Right hindlimb (tissue), 1 donor: ENCODE measurements at places on chromosomes 13 and 19.

DNA sequence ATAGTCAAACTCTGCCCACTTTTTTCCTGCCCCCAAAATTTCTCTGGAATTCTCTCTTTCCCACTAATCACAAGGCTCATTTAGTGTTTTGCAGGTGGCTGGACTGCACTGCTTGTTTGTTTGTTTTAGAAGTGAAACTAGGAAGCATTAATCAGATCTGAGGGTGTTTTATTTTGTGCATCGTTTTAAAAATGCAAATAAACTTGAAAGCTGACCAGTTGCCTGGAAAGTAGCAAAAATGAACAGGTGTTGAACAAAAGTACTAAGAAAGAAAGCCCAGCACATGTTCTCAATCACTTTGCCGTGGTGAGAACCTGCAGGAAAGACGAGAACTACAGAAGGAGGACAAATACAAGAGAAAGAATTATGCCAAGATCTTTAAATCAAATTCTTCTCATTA is 365.5 kb downstream of the PCDH9 start:
- DNase-seq = no peak

GRCh38 chr19:52231154-52231910 is 38.1 kb upstream of the ZNF766 start:
- DNase-seq = no peak

- DNase-seq = no peak
Measured at GRCh38 chr13:49368688-49369087, 75.2 kb downstream of the CAB39L start.

DNA sequence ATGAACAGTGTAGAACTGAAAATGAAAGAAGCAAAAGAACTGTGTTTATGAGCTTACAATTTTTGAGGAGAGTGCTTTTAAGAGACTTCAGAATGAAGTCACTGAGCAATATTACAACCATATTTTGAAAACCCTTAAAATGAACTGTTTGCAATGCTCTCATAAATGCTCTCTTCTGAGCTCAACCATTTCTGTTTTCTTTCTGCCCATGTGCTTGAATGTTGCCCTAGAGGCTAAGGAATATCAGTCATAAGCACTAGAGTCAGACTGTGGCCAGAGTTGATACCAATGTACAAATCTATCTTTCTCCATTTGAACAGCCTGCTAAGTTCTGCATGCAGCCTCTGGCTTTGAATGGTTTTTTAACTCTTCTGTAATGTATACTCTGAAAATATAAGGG is 1092.8 kb downstream of the PCDH9 start:
- no peak for DNase-seq

DNA sequence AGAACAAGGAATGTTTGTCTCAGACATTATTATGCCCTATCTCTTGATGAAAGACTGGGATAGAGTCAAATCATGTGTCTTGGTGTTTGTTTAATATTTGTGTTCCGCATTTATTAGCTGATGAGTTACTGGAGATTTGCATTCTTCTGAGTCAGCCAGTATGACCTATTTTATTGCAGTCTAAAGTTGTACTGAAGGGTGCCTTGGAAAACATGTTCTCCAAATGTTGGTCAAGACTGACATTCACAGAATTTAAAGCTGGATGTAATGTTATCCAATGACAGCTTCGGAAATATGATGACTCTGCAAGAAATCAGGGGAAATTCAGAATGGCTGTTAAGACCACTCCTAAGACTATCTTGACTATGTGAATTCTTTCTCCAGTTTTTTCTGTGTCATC is 134.0 kb downstream of the KCNRG start:
- DNase-seq = no peak

- DNase-seq = peak; percentile 82
Measured at GRCh38 chr19:18364826-18365528, 21.0 kb upstream of the GDF15 start.

DNA sequence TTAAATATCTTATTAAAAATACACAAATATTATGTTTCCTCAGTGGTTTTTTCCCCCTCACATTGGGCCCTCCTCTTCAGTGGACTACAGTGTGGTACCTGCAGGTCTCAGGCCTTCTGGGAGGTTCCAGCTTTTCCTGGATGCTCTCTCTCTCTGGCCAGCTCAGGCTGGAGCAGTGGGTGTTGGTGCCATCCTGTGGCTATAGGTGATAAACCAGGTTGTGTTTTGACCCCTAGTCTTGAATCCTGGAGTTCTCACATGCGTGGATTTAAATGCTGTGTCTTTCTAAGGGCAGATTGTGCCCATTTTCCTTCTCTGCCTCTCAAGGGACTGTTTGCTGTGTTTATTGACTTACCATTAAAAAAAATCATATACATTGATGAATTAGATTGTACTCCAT is 41.2 kb upstream of the ZNF527 start:
- DNase-seq = no peak

DNA sequence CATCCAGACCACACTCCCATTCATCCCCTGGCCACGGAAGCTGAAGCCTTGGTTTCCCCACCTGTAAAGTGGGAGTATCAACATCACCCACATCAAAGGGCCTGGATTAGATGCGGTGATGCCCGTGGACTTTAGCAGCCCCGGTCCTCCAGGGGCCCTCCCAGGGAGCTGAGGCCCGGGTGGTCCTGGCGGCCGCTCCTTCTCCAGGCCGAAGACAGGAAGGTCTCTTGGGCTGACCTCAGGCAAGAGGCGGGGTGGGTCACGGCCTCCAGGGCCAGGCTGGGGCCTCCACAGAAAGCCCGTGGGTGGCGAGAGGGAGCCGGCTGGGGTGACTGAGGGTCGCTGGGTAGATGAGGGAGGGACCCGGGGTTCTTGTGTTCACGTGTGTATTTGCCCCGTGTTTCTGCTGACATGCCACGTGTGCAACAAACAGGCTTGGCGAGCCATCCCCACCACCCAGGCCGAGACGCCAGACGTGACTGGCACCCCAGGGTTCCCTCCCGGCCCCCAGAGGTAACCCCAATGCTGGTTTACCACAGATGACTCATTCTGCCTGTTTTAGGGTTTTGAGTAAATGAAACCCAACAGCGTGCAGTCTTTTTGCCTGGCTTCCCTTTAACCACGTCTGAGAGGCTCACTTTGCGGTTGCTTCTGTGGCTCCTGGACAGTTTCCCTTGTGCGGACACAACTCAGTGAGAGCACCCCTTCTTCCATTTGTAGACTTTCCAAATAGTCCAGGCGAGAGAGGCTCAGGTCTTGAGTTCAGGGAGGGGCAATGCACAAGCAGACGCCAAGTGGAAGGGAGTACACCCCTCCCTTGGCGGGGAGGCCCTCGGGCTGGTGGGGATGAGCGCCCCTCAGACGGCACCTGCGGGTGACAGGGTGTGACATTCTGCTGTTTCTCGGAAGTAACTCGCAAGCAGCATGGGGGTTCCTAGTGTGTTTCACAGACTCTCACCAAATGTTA is 42.9 kb downstream of the C13orf46 start:
- DNase-seq = peak; percentile 15

DNA sequence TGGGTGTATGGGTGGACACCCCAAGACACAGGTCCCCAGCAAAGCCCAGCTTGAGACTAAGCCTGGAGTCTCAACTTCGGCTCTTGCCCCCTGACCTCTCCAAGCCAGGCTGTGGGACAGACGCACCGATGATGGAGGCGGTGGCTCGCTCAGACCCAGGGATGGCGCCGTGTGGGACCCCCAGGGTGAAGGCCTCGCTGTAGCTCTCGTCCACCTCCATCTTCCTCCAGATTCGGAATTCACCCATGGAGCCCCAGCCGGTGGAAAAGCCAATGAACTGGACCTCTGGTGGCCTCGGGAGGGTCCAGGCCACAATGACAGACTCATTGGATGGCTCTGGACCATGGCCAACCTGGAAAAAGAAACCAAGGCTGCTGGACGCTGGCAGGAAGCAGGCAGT is 39.1 kb downstream of the F2RL3 start:
- no peak for DNase-seq

- DNase-seq = no peak
Measured at GRCh38 chr19:10219678-10220077, 11.5 kb downstream of the S1PR2 start.

DNA sequence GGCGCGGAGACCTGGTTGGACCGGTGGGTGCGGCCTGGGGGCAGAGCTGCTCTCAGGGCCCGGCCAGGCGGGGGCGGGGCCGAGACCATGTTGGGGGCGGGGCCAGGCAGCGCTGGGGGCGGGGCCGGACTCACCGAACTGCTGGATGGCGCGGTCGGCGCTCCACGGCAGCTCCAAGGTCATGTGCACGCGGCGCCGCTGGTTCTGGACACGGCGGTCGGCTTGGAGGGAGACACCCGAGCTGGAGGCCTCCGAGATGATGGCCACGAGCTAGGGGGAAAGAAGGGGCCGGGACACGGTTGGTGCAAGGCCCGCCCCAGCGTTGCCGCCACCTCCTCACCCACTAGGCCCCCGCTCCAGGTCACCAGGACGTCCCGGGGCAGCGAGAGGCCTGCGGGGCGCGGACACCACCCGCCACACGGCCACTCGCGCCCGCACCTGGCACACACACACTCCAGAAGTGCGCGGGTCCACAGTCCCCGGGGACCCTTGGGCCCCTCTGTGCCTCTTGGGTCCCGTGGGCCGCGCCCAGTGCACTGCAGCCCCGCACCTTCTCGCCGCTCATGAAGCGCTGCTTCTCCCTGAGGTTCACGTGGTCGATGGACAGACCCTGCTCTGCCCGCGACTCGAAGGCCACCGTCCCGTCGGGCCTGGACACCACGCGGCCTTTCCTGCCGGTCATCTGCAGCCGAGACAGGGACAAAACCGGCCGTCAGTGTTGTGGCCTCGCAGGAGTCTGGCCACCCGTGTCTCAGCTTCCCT is 8.7 kb downstream of the GPX4 start:
- peak; percentile 73 for DNase-seq

- DNase-seq = no peak
Measured at GRCh38 chr13:36332986-36333385, 13.2 kb downstream of the SPART start.

DNA sequence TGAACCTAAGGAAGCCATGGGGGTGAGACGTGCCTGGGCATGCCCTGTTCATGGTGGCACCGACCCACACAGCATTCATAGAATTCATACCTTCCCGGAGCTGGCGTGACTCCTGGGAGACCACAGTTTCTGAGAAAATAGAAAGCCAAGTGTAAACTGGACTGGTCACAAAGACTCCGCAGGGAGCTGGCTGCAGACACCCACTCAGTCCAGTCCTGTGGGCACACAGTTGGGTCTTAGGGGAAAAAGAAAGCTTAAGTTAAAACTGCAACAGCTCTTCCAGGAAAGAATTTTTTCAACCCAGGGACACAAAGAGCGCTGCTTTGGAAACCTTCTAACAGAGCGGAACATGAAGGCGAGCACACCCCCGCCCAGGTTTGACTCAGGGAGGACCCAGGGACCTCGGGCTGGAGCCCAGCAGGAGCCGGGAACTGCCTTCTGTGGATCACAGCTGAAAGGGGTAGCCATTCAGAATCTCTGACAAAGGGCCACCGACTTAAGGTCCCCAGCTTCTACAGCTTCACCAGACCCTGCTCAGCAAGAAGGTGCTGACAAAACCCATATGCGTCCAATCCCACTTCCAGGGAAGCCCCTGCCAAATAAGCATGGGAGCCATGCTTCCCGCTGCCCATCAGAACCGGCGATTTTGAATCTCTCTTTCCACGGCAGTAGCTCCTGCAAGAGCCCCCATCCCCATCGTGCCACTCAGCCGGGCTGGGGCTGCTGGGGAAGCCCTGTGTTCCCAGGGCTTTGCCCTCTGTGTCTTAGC is 183.7 kb downstream of the COL4A1 start:
- DNase-seq = no peak

- DNase-seq = no peak
Measured at GRCh38 chr13:27131906-27132305, 39.7 kb downstream of the USP12 start.

GRCh38 chr19:7533281-7533885 is 2.1 kb upstream of the PNPLA6 start:
- DNase-seq = peak; percentile 79

GRCh38 chr13:89746554-89746953 is 1600.9 kb upstream of the MIR17HG start:
- DNase-seq = no peak

GRCh38 chr19:29714953-29715700 is at the start of gene C19orf12:
TSS of gene C19orf12 (minus strand) at chr19:29715261. CDS start at chr19:29708413, 6,848 bp downstream.
- DNase-seq = peak; percentile 75

DNA sequence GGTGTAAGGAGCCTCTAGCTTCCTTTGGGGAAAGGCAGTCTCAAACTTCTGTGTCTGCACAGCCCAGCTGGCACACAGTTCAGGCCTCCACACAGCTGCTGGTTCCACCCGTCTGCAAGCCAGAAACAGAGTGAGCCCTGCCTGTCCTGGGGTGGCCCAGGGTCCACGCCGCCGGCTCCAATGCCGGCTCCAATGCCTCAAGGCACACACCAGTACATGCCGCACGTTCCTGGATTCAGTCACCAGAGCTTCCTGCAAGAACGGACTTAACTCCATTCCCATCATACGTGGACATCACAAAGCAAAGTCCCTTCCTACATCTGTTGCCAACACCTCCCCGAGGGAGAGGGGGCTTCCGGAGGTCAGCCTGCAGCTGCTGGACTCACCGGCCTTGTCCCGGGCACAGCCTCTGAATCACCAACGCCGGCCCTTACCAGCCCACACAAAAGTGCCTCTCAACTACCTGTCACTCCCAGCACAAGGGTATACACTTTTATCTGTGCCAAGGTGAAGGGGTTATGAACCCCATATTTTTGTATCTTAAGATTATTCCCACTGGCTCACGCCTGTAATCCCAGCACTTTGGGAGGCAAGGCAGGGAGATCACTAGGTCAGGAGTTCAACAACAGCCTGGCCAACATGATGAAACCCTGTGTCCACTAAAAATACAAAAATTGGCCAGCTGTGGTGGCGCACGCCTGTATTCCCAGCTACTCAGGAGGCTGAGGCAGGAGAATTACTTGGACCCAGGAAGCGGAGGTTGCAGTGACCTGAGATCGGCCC is 8.5 kb downstream of the SH3GL1 start:
- peak; percentile 81 for DNase-seq

- DNase-seq = no peak
Measured at GRCh38 chr13:95956589-95957148, 96.5 kb downstream of the UGGT2 start.

DNA sequence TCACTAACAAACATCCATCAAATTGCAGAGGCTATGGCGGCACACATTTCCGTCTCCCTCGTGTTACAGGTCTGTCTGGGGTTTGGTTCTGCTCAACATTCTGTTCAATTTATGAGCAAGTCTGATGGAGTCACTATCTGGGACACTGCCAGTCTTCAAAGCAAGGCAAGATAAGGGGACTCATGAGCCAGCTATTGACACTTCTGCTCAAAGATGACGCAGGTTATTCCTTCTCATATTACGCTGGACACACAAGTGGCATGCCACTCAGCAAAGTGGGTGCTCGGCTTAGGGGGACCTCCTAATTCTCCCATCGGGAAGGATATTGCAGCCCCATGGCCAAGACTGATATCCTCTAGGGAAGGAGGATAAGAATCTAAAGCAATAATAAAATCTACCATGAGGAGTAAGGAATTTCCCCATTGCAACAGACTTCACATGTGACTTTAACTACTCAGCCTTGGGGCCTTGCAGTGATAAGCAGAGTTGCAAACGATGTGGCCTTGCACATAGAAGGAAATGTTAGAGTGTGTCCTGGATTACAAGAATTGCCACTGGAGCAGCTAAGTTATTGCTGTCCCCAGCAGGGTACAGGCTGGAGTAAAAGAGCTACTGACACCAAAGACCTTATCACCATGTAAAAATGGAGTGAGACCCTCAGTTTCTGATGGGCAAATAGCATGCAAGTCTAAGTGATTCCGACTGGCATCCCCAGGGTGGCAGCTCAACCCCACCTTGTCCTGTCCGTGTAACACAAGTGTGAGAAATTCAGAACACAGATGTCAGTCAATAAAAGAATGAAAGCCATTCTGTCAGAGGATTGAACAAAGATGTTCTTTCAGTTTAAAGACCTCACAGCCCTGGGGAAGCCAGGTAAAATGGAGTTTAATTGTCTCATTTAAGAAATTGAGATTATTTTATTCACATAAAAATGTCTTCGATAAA is 306.1 kb downstream of the IRS2 start:
- no peak for DNase-seq
